Central memory CD8-positive, alpha-beta T cell (primary cell): ENCODE measurements at places on chromosomes 16 and 17.
A peak's percentile ranks its signal among the peaks of the same experiment; 100 is the strongest.

DNA sequence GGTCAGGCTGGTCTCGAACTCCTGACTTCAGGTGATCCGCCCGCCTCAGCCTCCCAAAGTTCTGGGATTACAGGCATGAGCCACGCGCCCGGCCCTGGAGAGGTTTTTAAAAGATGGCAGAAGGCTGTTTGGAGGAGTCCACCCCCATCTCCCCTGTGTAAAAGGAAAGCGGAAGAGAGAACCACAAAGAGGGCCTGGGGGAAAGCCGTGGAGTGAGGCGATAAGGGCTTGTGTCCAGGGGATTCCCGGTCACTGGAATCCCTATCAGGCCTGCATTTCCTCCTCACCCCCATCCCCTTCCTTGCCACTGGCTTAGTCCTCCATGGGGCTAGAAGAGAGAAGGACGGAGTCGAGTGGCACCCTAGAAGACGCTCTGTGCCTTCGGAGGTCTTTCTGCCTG, at the start of gene GP1BA:
Gene GP1BA (plus strand): TSS at position 315 of the 400 bp plus-strand sequence. CDS start 328 bp downstream, outside the sequence.
- H3K27me3 ChIP-seq: no peaks in the 10 kb centered on the region
- H3K4me3 ChIP-seq: no peak within 1 kb of the TSS
- DNase-seq: no peak
- H3K36me3 ChIP-seq: peaks cover 11% of the 10 kb centered on the region
- H3K27ac ChIP-seq: peak within 1 kb of the TSS; percentile 89

- H3K36me3 ChIP-seq: no peaks in the 10 kb centered on the region
- DNase-seq: no peak
- peaks cover 38% of the 10 kb centered on the region for H3K27me3 ChIP-seq
- H3K27ac ChIP-seq: no peak overlapping the region
- H3K4me1 ChIP-seq: no peaks in the 10 kb centered on the region
Measured at GRCh38 chr17:68676856-68677255, 75.7 kb upstream of the FAM20A start.

- DNase-seq: no peak
- no peak overlapping the region for H3K4me3 ChIP-seq
- H3K27me3 ChIP-seq: no peaks in the 10 kb centered on the region
- no peak overlapping the region for H3K27ac ChIP-seq
- H3K36me3 ChIP-seq: no peaks in the 10 kb centered on the region
- no peaks in the 10 kb centered on the region for H3K4me1 ChIP-seq
Measured at GRCh38 chr17:22310717-22311686, 618.7 kb downstream of the KCNJ18 start.

DNA sequence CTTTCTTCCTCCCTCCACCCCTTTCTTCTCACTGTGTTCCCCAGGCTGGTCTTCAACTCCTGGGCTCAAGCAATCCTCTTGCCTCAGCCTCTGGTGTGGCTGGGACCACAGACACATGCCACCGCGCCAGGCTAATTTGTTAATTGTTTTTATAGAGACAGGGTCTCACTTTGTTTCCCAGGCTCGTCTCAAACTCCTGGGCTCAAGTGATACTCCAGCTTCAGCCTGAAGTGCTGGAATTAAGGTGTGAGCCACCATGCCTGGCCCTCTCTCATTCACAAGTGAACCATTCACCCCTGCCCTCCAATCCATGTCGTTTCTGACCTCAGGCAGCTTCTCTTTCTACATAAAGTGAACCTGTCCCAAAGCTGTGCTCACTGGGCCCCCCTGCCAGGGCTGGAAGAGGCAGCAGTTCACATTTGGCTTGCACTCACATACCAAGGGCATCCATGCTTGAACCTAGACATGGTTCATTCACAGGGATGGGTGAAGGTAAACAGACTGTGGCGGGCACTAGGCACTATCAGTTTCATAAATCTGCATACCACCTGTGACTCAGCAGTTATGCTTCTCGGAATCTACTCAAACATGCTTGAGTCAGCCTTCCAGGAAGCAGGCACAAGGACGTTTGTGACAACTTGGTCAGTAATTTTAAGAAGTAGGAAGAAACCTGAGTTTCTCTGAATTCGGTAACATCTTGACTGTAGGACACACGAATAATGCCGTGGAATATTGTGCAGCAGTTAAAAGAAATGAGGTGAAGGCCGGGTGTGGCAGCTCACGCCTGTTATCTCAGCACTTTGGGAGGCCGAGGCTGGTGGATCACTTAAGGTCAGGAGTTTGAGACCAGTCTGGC, 6.0 kb upstream of the RNF213 start:
- peaks cover 48% of the 10 kb centered on the region for H3K4me1 ChIP-seq
- H3K36me3 ChIP-seq: peaks cover 1% of the 10 kb centered on the region
- H3K27me3 ChIP-seq: no peaks in the 10 kb centered on the region
- H3K27ac ChIP-seq: peak overlapping the region; percentile 87
- peak; percentile 30 for DNase-seq

DNA sequence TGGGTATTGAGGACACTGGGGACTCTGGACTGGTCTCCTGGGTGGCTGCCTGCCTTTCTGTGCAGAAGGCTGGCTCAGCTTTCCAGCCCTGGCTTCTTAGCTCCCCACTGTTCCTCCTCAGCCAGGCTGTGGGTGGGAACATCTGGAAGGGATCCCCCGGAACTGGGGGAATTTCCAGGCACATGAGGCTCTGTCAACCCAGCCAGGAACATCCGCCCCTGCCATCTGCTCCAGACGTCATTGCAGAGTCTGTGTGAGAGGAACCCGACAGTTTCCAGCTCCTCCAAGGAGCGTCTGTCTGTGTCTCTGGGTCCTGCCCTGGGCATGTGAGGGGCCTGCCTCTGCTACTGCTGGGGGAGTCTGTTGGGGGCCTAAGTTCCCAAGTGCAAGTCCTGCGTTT, 36.2 kb upstream of the CRHR1 start:
- no peak overlapping the region for H3K4me3 ChIP-seq
- DNase-seq: no peak
- H3K27ac ChIP-seq: no peak overlapping the region
- H3K27me3 ChIP-seq: peaks cover 77% of the 10 kb centered on the region
- H3K36me3 ChIP-seq: no peaks in the 10 kb centered on the region
- no peaks in the 10 kb centered on the region for H3K4me1 ChIP-seq

DNA sequence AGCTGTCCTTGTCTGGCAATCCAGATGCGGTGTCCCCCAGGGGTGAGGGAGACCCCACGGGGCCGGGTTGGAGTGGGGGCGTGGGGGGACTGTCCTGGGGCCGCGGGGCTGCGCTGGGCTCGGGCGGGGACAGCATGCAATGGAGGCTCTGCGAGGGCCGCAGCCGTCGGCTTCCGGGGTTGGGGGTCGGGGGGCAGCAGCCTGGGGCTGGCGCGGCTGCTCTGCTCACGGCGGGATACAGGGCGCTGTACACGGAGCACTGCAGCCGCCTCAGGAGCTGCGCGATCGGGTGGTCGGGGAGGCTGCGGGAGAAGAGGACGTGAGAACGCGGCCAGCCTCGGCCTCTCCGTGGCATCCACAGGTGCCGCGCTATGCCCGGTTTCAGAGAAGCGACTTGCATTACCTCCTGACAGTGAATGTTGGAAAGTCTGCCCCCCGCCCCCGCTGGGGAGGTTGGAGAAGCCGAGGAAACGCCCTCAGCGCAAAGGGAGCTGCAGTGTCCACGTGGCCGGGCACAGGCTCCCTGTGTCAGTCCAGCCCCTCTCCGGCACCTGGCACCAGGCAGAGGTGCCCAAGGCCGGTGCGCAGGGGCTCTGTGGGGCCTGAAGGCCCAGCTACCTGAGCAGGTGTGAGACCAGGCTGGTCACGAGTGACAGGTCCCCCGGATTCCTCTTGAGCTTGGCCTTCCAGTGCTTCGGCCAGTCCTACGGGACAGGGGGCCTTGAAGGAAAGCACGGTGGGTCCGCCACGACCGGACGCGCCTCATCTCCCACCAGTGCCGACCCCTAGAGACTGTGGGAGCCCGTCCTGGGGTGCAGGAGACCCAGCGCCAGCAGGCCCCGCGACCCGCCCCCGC, 9.4 kb upstream of the SPATA2L start:
- H3K4me3 ChIP-seq: no peak overlapping the region
- H3K4me1 ChIP-seq: peaks cover 9% of the 10 kb centered on the region
- no peak overlapping the region for H3K27ac ChIP-seq
- DNase-seq: no peak
- H3K27me3 ChIP-seq: no peaks in the 10 kb centered on the region

DNA sequence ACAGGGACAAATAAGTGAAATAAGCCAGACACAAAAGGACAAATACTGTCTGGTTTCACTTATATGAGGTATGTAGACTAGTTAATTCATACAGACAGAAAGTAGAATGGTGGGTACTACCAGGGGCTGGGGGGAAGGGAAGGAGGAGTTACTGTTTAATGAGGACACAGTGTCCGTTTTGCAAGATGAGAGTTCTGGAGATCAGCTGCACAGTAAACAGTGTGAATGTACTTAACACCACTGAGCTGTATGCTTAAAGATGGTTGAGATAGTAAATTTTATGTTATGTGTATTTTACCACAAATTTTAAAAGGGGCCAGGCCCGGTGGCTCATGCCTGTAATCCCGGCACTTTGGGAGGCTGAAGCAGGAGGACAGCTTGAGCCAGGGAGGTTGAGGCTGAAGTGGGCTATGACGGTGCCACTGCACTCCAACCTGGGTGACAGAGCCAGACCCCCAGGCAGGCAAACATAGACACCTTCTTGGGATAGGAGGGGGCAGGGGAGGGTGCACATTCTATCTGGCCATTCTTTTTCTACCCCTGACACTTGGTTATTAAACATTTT, 23.5 kb downstream of the LRRC75A start:
- H3K4me1 ChIP-seq: no peaks in the 10 kb centered on the region
- H3K36me3 ChIP-seq: peaks cover 2% of the 10 kb centered on the region
- DNase-seq: no peak
- H3K27me3 ChIP-seq: no peaks in the 10 kb centered on the region
- H3K4me3 ChIP-seq: no peak overlapping the region
- H3K27ac ChIP-seq: no peak overlapping the region

DNA sequence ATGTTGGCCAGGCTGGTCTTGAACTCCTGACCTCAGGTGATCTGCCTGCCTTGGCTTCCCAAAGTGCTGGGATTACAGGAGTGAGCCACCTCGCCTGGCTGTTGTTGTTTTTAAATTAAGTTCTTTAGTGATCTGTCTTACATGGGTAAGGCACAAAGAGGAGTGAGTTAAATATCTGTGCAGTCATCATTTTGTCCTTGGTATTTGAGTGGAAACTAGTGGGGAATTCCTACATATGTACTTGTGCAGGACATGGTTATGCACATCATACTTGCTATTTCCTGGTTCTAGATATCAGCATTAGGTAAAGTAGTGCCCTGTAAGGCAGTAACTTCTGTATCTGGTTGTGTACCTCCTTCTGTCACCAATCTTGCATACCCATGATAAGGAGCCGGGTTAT, 3.7 kb downstream of the KPNB1 start:
- no peak overlapping the region for H3K4me3 ChIP-seq
- peaks cover 69% of the 10 kb centered on the region for H3K36me3 ChIP-seq
- H3K27ac ChIP-seq: no peak overlapping the region
- DNase-seq: no peak

GRCh38 chr16:79717333-79718137, 117.0 kb upstream of the MAF start:
- no peak for DNase-seq
- H3K4me1 ChIP-seq: no peaks in the 10 kb centered on the region
- H3K4me3 ChIP-seq: no peak overlapping the region
- H3K27ac ChIP-seq: no peak overlapping the region
- H3K27me3 ChIP-seq: peaks cover 69% of the 10 kb centered on the region

DNA sequence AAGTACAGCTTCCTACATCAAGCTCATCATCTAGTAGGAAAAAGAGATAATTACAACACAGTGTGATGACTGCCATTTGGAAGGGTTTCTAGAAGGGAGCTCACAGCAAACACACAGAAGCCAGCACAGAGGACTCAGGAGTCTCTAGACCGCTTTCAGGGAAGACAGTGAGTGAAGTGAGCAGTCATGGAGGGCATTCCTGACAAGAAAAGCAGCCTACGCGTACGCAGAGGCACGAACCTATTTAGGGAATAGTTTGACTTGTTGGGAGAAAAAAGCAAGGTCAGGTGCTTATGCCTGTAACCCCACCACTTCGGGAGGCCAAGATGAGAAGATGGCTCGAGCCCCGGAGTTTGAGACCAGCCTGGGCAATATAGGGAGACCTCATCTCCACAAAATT, 8.4 kb upstream of the HASPIN start:
- no peak for DNase-seq
- H3K27me3 ChIP-seq: no peaks in the 10 kb centered on the region
- H3K27ac ChIP-seq: peak overlapping the region; percentile 58
- no peak overlapping the region for H3K4me3 ChIP-seq

DNA sequence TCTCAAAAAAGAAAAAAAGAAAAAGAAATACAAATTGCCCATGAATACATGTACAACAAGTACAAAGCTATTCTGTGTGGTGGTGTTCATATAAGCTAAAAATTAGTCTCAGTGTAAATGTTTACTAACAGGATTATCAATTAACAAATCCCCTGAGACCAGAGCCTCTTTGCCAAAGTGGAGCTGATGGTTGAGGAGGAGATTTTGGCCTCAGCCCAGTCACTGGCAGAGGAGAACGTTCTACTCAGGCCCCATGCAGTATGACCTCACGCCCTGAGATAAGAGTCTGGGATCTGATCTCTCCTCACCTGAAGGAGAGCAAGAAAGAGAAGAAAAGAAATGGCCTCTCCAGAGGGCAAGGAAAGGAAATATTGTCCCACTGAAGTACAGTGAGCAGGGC, 35.5 kb upstream of the NOL11 start:
- peaks cover 7% of the 10 kb centered on the region for H3K4me1 ChIP-seq
- no peak overlapping the region for H3K4me3 ChIP-seq
- H3K27me3 ChIP-seq: no peaks in the 10 kb centered on the region
- peak overlapping the region; percentile 62 for H3K27ac ChIP-seq
- peaks cover 44% of the 10 kb centered on the region for H3K36me3 ChIP-seq

DNA sequence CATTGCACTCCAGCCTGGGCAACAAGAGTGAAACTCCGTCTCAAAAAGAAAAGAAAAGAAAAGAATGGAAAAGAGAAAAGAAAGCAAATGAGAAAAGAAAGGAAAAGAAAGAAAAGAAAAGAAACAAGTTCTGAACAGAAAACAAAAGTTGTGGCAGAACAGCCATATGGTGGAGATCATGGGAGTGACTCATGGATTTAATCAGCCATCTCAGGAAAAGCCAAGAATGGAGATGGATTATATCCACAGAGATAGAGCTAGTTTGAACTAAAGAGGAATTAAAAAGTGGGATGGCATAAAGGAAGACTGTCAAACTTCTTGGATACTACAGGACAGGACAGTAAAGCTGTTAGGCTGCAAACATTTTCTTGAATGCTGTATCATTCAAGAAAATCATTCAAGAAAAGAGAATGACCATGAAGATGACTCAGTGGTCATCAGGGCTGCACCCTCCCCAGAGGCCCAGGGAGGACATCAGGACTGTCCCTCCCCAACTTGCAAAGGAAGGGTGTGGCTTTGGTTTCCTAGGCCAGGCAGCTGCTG, 120.6 kb downstream of the USP22 start:
- H3K4me3 ChIP-seq: no peak overlapping the region
- peaks cover 48% of the 10 kb centered on the region for H3K27me3 ChIP-seq
- no peaks in the 10 kb centered on the region for H3K36me3 ChIP-seq
- H3K4me1 ChIP-seq: no peaks in the 10 kb centered on the region
